ENCODE measurements at places on chromosomes 1 and 21.
A peak's percentile ranks its signal among the peaks of the same experiment; 100 is the strongest.

DNA sequence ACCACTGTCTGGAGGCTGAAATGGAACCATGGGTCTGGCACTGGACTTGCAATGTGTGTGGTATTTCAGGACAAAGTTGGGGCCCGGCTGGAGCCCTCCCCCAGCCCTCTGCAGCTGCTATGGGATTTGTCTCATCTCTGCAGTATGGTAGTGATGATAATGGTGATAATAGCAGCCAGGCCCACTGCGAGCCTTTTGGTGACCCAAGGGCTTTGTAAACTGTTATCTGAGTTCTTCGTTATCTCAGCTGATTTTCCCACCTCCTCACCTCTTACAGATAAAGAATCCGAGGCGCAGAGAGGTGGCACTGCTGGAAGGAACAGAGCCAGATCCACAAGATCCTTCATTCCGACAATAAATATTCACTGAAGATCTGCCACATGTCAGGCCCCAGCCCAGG, 11.7 kb upstream of the WNT4 start:
- DNase-seq: no peak

DNA sequence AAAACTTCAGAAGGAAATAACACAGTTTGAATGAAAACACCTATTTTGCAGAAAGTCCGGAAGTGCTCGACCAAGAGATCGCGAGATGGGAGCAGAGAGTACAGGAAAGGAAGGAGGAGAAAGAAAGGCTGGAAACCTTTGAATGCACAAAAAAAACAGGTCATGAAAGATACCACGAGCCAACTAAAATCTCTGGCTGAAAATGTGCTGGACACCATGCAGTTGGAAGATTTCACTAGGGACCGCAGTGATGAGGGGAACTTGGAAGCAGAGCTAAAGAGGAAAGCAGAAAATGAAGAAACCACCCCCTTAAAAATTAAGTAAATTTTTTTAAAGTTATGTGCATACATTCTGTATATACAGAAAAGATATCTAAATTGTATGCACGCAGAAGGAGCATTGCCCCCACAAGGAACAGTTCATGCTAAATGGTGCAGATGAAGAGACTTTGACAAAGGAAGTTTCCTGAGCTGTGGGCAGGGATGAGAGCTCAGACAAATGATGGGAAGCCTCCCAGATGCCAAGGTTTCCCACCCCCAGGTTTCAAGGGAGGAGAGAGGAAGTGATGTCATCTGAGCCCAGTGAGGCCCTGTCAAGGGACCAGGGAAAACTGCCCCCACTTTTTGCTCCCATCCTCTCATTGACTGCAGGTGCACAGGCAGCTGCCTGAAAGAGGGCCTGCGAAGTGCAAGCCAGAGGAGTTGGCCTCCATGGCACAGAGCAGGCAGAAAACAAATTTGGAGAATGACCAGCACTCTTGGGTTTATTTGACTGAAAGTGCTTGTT, 52.5 kb downstream of the ETS2 start:
- no peak for DNase-seq

DNA sequence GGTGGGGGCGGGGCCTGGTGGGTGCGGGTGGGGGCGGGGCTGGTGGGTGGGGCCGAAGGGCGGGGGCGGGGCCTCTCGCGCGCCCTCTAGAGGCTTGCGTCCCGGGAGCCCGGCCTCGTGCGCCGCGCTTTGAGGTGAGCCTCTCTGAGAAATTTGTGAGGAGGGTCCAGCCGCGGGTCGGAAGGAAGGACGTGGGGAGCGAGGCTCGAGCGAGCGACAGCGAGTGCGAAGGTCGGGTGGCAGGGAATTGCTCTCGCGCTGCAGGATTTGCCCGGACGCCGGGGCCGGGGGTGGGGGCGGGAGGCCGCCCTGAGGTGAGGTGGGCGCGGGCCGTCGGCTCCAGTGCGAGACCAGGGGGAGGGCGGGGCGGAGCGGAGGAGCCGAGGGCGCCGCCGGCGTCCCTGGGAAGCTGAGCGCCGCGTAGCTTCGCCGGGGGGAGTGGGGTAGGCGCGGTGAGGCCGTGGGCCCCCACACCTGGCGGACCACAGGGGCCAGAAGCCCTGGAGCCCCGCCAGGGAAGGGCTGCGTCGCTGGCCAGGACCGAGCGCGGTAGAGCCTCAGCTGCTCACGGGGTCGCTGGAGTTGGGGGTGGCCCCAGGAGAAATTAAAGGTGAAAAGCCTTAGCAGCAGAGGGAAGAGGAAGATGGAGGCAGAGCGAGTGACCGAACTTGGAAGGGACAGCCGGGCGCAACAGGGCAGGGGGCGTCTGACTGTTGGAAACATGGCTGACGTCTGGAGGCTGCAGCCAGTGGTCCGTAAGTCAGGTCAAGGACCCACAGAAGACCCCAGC, 754 bp upstream of the LSS start:
- no peak for DNase-seq

DNA sequence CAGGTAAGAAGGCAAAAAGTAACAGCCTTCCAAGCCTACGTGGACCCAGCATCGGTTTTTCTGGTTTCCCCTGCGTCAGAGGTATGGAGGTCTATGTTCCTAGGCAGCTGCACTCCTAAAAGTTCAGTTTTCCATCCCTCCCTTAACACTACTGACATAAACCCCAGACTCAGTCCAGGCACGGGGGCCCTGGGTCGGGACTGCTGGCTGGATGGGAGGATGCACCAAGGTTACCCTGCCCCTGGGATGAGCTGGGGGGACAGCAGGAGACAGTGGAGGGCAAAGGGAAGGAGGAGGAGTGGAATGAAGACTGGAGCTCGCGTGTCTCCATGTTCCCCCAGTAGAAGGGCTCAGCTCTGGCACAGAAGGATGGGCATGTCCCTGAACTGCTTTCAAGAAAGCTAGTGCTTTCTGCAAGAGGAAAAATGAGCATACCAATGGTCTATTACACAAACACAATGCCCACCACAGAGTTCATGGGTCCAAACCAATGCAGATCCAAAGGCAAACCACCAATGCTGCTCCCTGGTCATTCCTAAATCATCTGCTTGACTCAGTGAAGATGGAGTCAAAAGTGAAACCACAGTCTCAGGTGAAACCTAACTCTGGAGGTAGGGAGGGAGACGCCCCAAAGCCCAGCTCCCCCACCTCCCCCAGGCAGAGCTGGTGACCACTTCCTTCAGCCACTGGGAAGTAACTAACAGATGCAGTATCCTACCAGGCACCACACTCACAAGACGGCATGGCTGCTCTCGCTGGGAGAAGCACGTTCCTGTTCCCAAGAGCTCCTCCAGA, 54.9 kb downstream of the CD46 start:
- no peak for DNase-seq

DNA sequence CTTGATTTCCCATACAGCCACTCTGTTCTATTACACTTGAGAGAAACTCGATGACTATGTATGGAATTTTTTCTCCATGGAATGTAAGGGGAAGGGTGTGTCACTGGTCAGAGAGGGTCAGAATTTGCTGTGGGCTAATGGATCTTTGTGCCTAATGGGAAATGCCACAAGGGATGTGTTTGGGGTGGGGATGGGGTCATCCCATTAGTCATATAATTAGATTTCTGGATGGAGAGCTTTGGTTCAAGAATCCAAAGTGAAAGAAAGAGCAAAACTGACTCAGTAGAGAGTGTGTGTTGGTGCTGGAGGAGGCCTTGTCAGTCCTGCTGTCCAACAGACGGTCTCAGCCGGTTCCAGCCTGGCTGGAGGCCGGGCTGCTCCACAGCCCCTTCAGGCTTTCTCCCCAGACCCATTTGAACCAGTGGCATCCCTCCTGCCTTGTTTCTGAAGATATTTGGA, 86.4 kb downstream of the LAMC2 start:
- peak; percentile 89 for DNase-seq
